Stimulated activated CD4-positive, alpha-beta T cell treated with anti-CD3 and anti-CD28 coated beads, Interleukin-15, amount 100 ng/mL, for 48 hours (primary cell): ENCODE measurements at places on chromosomes 3 and 15.

DNA sequence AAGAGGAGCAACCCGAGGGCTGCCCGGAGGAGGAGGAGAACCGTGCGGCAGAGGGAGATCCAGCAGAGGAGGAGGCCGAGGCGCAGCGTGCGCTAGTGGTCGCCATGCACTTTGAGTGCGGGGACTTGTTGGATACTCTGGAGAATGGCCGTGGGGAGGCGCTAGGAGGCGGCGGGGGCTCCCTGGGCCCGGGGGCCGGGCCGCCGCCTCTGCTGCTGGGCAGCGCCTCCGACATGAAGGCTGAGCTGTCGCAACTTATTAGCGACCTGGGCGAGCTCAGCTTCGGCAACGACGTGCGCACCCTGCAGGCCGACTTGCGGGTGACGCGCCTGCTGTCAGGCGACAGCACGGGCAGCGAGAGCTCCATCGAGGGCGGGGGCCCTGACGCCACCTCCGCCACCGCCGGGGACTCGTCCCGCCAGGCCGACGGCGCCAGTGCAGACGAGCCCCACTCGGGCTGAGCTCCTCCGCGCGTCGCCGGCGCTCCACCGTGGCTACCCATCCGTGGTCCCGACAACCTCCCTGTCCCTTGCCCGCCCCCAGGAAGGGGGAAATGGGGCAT is 2.0 kb downstream of the FAM43A start:
- DNase-seq = peak; percentile 74

DNA sequence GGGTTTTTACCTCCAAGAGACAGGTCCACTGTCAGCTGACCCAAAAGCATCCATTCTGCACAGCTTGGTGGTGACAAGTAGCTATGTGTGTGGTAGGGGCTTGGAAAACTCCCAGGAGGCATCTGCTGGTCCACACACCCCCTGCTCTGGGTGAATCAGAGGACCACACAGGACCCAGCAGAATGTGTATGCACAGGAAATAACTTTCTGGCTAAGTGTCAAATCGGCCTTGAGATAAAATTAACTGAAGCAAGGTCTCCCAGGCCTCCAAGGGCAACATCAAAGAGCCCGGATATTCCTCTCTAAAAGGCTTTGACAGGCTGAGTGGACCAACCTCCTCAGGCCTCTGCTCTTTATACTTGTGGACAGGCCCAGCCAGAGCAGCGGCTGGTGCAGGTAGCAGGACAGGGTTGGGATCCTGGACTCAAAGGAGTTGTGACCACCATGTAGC is 66.5 kb downstream of the CTNNB1 start:
- DNase-seq = no peak

GRCh38 chr3:186596568-186597287 is 16.1 kb upstream of the AHSG start:
- DNase-seq = no peak

GRCh38 chr3:79414035-79414434 is 353.8 kb downstream of the ROBO1 start:
- DNase-seq = no peak

DNA sequence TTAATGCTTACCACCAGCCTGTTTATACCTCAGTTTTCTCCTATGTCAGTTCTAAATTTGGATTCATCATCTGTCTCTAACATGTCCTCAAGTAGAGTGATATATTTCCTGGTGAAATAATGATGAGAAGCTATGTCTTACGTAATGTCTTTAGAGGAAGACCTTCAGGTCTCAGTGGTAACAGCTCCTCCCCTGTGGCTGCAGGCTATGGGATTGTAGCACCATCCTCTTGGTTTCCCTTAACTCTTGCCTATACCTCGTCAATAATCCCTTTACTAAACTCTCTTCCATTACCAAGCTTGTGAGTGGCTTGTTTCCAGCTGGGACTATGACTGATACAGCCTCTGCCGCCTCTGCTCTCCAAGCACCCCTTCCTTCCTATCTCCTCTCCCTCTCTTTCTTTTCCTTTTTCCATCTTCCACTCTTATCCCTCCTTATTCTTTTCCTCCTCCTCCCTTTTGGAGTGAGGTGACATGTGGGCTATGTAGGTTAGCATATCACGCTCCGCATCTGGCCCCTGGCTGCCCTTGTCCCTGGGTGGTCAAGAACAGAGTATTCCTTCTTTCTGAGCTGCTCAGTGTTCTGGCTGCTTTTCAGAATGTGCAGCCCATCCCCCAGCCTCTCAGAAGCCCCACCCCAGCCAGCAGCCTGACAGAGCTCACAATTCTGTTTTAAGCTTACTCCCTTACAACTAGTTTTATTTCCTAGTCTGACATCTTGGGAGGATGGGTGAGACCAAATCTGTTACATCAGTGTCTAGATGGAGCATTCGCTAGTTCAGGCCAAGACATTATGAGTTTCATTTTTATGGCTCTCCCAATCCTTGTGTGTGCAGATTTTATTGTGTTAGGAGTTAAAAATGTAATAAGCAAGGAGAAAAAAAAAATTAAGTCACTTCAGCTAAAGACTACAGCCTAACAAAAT is 75.0 kb upstream of the RNU6-1 start:
- no peak for DNase-seq

DNA sequence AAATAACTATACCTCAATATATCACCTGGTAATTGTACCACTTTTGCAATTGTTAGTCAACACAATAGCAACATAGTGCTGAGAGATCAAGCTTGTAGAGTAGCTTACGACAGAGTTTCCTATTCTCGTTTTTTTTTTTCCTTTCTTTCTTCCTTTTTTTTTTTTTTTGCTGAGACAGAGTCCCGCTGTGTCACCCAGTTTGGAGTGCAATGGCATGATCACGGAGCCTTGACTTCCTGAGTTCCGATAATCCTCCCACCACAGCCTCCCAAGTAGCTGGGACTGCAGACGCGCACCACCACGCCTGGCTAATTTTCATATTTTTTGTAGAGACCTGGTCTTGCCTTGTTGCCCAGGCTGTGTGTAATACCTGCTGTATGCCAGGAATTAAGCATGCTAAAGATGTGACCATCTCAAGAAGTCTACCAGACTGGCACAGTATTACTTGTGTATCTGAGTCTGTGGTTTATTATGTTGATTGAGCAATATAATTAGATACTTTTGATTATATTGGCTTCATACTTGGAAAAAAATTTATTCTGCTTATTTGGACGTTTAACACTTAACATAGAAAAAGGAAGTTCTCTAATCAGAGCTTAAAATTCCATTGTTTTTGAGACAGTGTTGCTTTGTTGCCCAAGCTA is 3.0 kb downstream of the SELENOT start:
- no peak for DNase-seq

DNA sequence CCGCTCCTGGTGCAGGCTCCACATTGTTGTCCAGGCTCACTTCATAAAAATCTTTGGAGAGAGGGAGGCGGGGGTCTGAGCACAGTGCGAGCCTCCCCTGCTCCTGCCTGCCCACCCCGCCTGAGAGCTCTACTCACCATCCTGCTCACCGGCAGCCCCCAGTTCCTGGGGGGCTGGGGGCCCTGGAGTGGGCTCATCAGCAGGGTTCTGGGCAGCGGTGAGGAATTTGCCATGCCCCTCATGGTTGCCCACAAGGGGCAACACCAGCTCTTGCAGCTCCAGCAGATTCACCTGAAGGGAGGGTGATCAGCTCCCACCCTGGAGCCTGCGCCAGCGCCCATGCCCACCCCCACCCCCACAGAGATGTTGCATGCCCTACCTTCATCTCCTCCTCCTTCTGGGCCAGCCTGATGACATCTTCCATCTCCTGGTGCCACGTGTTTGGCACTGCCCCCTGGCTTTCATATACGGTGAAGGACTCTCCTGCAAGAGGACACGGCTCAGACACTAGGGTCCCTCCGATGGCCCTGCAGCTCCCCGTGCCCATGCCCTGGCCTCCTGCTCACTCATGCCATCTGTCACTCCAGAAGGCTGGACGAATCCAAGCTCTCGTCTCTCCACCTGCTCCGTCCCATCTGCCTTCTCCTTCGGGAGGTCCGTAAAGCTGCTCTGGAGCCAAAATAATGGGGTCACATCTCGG is 162.1 kb downstream of the TBC1D2B start:
- no peak for DNase-seq

DNA sequence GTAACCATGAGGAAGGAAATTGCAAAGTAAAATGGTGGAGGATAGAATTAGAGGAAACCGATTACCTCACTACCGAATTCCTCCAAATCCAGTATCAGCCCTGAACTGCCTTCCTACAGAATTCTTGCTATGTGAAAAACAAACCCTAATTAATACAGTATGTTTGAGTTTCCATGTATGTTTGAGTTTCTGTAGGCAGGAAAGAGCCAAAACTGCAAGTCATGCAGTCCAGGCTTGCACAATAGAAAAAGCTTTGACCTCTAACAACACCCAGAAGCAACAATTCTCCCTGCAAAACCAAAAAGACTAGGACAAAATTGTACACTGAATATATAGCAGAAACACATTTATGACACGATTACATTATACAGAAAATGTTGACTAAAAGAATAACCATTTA is 614.8 kb downstream of the DIPK2A start:
- DNase-seq = no peak

- DNase-seq = no peak
These were observed 652.5 kb downstream of the EDEM1 start for GRCh38 chr3:5840056-5840455.

GRCh38 chr3:88362428-88362827 is 212.7 kb downstream of the C3orf38 start:
- no peak for DNase-seq

DNA sequence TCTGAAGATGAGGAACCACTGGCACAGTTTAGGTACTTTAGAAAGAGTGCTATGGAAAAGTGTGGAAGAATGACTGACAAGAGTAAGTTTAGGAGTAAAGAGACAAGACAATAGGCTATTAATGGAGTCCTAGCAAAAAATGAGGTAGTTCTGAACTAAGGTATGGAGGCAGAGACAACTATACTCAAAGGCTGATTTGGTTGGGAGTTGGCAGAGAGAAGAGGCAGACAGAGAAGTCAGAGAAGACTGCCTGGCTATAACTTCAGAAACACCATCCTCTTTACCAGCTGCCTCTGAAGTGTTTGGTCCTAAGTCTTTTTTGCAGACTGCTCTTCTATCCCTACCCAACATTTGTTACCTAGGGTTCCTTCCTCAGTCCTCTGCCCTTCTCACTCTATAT is 19.2 kb downstream of the DYNC1LI1 start:
- no peak for DNase-seq

DNA sequence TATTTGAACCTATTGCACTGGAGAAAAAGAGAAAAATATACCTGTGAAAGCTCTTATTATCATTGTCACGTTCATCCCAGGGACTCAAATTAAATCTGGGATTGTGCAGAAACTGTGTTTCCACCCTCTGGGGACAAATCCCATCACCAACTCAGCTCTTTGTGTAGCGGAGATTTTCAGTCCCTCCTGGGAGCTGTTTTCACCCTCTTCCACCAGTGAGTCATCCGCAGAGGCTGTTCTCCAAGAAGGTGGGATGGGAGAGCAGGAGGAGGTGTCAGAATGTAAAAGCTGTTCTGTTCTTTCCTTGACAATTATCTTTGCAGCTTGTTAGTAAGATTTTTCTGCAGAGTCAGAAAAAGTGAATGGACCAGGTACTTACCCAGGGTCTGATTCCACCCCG is 28.0 kb downstream of the SV2B start:
- no peak for DNase-seq

DNA sequence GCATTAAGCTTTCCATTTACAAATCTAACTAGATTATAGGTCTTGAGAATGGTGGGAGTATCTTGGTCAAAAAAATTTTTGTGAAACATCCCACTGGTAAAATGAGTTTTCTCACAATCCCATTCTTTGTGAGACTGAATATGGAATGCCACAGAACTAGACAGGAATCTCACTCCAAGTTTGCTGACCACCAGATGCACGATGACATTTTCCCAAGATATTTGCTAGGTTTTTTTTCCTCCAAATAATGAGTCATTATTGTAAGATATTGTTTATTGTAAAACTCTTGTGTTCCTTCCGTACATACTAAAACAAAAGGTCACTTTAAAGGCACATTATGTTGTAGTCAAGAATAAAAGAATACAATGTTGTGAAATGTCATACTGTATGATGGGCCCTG is 53.9 kb downstream of the COPS2 start:
- DNase-seq = no peak

DNA sequence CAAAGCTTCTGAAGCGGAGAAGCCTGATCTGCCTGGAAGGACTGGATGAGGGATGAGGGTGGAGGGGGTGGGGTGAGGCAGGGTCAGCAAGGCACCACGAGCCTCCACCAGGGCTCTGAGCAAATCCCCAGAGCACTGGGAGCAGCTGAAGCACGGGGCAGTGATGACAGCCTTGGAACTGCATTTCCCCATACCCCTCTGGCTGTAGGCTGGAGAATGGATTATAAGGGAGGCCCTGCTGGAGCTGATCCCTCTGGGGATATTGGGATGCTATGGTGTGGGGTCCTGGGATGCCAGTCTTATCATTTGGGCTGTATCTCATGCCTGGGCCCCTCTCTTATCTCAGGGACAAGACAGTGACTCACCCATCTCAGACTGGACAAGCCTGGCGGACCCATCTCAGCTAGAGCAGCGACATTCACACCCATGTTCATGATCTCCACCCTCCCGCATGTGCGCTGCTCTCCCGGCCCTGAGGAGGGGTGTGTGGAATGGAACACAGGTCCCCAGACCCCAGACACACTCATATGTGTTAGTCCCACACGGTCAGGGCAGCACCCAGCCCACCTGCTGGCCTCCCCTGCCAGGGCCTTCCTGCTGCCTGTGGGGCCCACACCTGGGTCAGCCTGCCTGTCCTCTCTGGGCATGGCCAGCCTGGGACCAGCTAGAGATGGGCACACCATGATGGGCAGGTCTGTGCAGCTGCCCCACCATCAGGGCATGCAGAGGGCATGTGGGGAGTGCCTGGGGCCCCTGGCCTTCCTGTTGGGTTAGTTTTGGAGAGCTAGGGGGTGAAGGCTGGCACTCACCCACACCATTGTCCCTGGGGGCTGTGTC is 97.1 kb downstream of the FBLN2 start:
- DNase-seq = no peak

GRCh38 chr15:59545573-59545972 is 66.0 kb upstream of the GCNT3 start:
- DNase-seq = no peak

- no peak for DNase-seq
These were observed 59.3 kb upstream of the ADCY5 start for GRCh38 chr3:123508178-123508577.

DNA sequence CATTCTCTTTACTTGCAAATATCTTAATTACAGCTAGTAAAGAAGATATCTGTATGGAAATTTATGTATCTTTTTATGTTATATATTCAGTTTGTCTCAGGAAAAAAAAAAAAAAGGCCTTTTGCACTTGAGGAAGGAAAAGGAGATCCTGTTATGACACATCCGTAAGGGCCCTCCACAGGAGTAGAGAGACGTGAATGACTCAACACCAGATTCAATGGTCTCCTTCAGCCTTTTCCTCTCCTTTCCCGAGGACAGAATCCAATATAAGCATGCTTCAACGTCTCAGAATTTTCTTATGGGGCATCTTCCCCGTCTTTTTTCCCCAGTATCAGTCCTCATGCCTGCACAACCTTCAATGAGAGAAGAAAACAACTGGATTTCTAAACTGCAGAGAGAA is 340.3 kb downstream of the NTRK3 start:
- DNase-seq = no peak

GRCh38 chr15:95290176-95290974 is 1040.1 kb upstream of the NR2F2 start:
- DNase-seq = no peak
